ENCODE measurements at places on chromosomes 6 and 20. TPM values are rescaled to one million over a fixed set of nuclear protein-coding genes. Genes with fewer than 3 reads are reported as not detected.

DNA sequence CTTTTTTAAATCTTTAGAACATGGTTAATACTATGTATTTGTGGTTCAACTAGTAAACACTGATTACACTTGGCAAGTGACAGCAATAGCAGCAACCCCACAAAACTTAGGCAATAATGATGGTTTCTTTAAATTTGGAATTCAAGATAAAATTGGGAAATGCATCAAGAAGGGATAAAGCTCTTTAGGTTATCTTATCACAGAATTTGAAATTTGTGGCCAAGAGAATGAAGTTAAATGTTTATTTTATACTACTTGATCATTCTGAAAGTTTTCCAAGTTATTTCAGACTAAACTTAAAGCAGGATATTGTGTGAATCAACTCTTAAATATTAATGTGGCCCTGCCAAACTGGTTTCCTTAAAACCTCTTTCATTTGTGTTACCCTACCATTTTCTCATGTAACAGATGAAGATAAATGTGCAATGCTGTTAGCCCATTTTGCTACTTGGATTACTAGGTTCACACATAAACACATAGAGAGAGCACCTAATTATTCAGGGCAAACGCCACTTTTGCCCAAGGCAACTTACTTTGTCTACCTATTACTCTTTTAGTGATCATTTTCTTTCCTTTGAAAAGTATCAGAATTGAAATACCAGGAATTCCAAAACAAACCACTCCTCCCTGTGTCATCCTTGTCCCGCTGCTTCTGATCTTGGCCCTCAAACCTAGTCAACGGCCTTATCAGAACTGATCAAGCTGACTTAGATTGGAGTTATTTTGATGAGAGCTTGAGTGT, 186.7 kb upstream of the TENT5A start:
- peak; percentile 45 for DNase-seq

GRCh38 chr6:113082745-113083144, 735.6 kb downstream of the RFPL4B start:
- no peak for DNase-seq

DNA sequence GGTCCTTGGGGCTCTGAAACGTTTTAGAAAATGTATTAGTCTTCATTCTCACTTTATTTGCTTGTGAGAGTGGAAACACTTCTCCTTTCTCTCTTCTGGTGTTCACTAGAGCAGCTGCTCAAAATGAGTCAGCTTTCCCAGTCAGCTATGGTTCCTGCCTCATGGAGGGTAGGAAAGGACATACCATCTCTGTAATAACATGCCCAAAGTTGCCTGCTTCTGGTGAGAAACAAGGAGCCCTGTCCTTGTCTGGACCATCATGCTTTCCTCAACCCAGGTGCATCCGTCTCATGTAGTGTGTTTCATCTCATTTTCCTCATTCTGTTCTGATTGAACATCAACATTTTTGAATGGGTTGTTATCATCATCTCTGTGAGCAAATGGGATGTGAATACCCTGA, 17.1 kb upstream of the TINAG start:
- peak; percentile 25 for DNase-seq

DNA sequence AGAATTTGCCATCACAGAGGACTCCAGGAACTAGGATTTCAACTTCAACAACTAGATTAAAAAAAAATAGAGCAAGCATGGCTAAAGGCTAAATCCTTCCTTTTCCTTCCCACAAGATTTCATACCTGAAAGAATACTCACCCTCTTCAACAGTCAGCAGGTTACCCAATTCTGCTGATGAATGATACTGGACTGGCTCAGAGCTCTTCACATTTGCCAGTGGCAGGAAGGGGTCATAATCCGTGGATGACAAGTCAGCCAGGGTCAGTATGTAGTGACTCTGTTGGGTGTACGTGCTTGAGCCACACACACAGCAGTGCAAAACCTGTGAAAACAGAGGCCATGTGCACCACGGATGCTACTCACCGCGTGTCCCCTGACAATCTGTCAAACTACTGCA, 152.9 kb downstream of the INSM1 start:
- DNase-seq, result no peak

Gene APCDD1L
- total RNA-seq, result not detected

DNA sequence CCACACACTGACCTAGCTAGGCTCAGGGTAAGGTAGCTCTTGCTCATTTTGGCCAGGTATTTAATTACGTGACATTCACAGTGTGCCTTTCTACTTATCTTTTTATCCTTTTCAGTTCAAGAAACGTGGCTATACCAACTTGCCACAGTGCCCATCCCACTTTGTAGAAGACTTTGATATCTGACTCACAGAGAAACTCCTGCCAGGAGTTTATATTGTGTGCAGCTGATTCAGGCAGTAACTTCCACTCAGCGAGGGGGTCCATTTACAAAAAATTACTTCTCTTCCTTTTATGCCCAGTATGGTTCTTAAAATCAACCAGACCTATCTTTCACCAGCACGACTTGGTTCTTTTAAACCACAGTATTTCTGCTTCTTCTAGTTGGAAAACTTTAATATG, 75.6 kb downstream of the PRL start:
- no peak for DNase-seq

Gene EYA4
- 6.1 TPM for total RNA-seq

Gene TBXT
- total RNA-seq, result not detected

Gene NPEPL1
- 44.7 TPM for total RNA-seq

DNA sequence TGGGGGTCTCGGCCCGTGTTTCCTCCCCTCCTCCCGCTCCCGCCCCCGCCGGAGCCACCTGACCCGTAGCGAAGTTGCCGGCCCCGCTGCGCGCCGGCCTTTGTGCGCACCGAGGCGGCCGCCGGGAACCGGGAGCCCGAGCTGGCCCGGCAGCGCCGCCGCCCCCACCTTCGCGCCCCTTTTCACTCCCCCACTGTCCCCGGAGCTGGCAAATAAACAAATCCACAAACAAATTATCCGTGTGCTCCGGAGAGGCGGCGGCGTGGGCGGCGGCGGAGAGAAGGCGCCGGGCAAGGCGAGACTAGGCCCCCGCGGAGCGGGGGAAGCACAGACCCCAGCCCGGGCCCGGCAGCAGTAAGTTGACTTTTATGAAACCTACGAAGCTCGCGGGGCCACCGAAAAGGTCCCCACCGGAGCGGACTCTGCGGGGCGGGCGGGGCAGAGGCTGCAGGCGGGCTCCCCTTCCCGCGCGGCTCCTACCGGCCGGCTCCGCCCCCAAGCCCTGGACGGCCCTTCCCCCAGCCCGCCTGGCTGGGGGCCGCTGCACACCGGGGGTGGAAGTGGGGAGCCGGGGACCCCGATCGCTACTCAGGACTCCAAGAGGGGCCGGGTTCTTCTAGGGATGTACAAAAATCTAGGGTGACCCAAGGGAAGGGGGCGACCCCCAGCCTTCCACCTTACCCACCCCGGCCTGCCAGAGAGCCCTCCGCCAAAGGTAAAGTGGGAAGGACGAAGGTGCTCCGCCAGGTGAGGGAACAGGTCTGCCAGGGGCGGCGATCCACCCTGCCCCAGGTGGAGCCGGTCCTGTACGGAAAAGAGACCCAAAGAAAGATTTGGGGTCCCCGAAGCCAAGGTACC, 40.7 kb downstream of the YTHDF1 start:
- no peak for DNase-seq

Gene LINC00237
- total RNA-seq, result not detected

- DNase-seq, result no peak
These were observed 201.9 kb upstream of the KCNQ5 start for GRCh38 chr6:72419966-72420365.

Gene SPAG4
- total RNA-seq, result 0.47 TPM

Gene TGM2
- total RNA-seq, result 111 TPM

Gene HSPA1L
- 0.39 TPM for total RNA-seq

- no peak for DNase-seq
These were observed 151.8 kb downstream of the VEGFA start for GRCh38 chr6:43921548-43922425.

- DNase-seq, result no peak
These were observed 102.3 kb downstream of the UBE3D start for GRCh38 chr6:82963191-82963925.

- DNase-seq, result no peak
These were observed 32.3 kb upstream of the SULF2 start for GRCh38 chr20:47817573-47817972.

Gene MYH7B
- total RNA-seq, result not detected

Gene FAM110A
- 4.6 TPM for total RNA-seq

GRCh38 chr20:3082306-3082951, 2.1 kb downstream of the AVP start:
- no peak for DNase-seq
